ENCODE measurements at places on chromosomes 16 and 17. TPM values are rescaled to one million over a fixed set of nuclear protein-coding genes. Genes with fewer than 3 reads are reported as not detected.

Gene ACACA
- total RNA-seq: 21.4 TPM

Gene UBALD1
- total RNA-seq: 28.7 TPM

Gene SYNGR3
- 1.0 TPM for total RNA-seq

Gene ZG16
- total RNA-seq: not detected

Gene PRSS21
- not detected for total RNA-seq

Gene FNDC8
- total RNA-seq: not detected

Gene EPX
- total RNA-seq: not detected
